ENCODE measurements at places on chromosomes 12 and 14.

GRCh38 chr12:56468216-56469006, at the start of gene SPRYD4:
Gene SPRYD4, plus strand, starts transcription at chr12:56468578. Its CDS starts 14 bp downstream, at chr12:56468592.
- peak; percentile 77 for DNase-seq

DNA sequence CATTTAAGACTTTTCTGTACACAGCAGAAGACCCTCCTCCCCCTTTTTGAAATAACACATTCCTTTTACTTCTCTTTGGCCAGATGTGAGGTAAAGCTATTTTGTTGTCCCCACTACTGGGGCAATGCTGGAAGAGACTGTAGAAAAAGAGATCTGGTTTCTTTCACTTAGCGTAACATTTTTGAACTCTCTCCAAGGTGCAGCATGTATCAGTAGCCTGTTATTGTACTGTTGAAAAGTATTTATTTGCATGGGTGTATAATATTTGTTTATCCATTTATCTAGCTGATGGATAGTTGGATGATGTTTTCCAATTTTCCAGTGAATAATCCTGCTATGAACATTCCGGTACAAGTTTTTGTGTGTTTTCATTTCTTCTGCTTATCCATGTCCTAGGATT, 335.2 kb downstream of the SOX5 start:
- no peak for DNase-seq

- DNase-seq: no peak
Observed at GRCh38 chr12:124608450-124608870, 41.0 kb upstream of the NCOR2 start.

DNA sequence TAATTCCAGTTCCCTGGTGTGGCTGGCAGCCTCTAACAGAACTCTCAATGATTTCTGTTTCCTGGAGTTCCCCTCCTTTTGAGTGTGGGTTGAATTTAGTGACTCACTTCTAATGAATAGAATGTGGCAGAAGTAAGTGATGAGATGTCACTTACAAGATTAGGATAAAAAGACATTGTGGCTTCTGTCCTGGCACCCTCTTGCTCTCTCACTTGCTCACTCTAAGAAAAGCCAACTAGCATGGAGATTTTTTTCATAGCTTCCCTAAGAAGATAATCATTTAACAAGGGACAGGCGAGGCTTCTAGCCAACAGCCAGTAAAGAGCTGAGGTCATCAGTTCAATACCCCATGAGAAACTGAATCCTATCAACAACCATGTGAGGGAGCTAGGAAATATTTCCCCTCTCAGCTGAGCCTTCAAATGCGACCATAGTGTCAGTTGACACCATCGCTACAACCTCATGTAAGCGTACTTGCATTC, 156.7 kb downstream of the TMTC3 start:
- DNase-seq: no peak

DNA sequence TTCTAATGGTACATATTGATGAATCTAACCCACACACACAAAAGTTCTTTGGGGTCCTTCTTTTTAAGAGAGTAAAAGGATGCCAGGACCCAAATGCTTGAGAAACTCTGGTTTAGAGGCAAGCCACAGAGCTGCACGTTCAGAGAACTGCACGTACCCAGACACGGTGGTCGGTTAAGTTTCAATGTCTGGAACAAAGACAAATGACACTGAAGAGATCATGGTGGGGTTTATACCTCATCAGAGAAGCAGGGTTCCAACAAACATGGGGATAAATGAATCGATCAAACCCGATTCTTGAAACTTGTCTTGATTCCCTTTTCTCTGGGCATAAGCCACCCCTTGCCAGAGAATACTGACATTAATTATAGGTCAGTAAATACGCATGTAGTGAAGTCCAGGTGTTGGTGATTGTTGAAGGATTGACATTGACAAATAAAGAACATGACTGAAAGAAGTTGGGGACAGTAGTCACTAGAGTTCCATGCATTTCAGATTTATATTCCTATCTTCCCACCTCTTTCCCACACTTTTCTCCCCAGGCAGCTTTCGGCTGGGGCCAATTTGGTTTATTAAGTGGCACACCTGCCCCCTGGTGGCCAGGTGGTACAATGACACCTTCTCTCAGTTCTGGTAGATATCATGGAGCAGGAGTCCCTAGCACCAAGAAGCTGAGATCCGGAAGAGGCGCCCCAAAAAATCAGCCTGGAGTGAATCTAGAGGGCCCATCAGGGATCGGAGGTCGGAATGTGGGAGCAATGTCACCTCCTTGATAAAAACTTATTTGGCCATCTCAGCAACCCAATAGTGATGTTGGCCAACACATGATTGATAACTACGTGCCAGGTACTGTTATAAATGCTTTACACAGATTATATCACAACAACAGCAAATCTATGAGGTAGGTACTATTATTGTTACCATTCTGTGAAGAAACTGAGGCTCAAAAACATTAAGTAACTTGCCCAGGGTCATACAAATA, 17.8 kb upstream of the HDAC7 start:
- no peak for DNase-seq

DNA sequence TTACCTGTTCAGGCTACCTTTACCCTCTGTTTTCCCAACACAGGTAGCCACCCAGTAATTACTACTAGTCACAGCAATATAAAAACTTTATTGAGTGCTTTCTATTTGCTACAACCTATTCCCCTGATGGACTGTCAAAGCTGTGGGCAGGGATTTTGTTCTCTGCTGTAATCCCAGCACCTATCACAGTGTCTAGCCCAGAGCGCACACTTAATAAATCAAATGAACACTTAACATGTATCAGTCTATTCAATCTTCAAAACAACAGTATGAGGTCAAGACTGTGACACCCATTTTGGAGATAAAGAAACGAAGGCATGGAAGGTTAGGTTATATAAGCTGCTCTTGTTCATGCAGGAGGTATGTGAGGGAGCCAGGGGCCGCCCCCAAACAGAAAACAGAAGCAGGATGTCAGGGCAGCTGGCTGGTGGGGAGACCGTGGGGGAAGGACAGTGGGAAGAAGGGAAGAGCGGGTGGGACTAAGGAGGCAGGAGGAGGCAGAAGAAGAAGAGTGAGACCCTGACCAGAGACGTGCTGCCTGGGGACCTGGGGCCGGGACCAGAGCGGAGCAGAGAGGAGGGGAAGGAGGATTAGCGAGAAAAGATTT, 1.7 kb downstream of the TNFRSF1A start:
- no peak for DNase-seq

DNA sequence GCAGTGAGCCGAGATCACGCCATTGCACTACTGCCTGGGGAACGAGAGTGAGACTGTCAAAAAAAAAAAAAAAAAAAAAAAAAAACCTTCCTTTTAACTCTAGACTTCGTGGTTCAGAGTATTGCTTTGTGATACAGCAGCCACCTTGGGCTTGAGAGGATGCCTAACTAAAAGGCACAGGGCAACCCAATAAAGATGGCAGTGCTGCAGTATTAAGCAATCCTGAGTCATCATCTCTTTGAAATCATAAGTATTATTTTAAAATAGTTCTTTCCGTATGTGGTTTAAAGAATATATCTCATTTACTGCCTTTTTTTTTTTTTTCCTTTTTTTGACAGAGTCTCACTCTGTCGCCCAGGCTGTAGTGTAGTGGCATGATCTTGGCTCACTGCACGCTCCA, 116.1 kb downstream of the PLEKHA5 start:
- DNase-seq: no peak

DNA sequence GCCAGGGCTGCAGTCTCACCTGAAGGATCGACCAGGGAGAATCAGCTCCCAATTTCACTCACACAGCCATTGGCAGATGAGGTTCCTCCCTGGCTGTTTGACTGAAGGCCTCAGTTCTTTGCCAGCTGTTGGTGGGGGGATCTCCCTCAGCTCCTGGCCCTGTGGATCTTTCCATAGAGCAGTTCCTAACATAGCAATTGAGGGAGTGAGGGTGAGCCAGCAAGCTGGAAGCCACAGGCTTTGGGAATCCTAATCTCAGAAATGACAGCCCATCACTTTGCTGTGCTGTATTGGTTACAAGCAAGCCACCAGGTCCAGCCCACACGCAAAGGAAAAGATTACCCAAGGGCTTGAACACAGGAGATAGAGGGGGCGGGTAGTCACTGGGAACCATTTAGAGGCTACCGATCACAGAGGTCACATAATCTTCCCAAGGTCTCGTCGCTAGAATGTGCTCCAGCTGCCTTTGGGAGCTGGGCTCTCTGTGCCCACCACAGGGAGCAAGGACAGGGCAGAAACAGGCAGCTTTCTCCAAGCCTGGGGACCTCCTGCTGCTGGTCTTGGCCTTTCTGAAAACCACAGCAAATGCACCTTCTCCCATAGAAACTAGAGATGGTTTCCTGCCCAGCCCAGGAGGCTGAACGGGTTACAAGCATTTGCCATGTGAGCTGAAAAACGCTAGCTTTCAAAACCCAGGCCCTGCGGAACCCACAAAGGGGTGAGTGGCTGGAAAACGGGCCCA, 4.6 kb upstream of the OTUB2 start:
- DNase-seq: no peak

DNA sequence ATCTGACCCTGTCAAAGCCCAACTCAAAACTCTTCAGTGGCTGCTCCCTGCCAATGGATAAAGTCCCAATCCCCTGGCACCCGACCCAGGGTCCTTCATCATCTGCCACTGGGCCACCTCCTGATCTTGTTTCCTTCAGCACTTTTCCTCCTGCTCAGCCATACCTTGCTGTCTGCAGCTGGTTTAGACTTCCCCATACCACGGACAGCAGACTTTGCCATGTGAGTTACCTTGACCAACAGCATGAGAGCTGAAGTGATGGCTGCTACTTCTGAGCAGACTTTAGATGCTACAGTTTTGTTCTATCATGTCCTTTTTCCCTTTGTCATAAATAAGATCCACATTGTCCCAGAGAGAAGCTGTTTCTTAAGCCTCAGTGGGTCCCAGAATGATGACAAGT, 33.3 kb upstream of the STON2 start:
- DNase-seq: no peak

GRCh38 chr14:40248671-40249070, 816.4 kb upstream of the FBXO33 start:
- no peak for DNase-seq

- no peak for DNase-seq
Observed at GRCh38 chr14:104513641-104514046, 65.9 kb upstream of the C14orf180 start.

- DNase-seq: no peak
Observed at GRCh38 chr14:101253948-101254347, 307.3 kb upstream of the DIO3 start.

DNA sequence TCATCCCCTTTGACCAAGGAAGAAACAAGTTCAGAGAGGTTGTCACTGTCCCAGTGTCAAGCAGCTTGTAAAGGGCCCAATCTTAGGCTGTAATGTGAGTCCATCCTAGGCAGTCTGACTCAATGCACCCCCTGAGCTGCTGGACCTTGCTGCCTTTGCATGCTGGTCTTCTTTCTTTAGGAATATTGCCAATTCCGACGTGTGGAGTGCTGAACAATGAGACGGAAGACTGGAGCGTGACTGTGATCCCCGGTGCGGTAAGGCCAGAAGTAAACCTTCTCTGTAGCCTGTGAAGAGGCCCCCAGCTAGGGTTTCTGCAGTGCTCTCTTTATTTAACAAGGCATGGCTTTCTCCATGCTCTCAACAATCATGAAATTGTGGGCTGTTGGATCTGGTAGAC, 963 bp downstream of the TCTN2 start:
- DNase-seq: no peak

DNA sequence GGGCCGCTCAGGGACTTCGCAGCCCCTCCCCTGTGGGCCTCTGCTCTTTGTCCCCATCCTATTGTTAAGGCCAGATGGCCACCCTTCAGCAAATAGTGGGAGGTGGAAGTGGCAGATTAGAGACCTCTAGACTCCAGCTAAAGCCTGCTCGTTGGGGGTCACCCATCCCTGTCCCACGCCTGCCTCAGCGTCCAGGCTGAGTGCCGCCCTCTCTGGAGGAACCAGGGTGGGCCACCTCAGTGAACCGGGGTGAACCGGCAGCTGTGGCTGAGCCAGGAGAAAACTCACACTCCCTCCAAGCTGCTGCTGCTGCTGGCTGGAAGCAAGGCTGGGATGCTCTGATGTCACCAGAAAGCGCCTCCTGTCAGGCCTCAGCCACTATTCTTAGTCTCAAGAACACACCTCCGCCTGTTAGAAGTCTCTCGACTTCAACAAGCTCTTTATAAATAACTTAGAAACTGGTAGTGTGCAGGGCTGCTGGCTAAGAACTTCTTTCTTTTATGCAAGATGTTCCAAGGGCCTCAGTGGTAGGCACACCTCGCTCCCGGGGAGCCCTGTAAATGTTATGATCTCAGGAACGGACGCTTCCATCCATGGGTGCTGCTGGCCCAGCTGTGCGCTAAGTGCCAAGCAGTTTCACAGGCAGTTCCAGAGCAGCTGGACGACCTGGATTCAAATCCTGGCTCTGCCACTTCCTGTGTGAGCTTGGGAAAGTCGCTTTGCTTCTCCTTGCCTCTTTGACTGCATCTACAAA, 19.8 kb upstream of the TESC start:
- DNase-seq: no peak

DNA sequence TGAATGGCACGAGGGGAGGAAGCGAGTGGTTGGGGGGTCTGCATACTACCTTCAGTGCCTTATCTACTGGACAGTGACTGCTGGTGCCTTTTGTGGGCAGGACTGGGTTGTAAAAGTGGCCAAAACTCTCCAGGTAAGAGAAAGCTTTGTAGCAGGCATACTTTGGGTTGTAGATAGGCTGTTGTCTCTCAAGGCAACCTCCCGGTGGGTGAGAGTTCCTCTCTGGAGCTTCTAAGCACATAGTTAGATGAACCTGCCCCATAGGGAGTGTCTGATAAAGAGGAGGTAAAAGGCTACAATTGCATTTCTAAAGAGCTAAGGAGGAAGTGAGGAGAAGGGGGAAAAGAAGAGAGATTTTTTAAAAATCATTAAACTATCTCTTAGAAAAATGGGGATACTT, 4.2 kb upstream of the DAD1 start:
- no peak for DNase-seq

- DNase-seq: no peak
Observed at GRCh38 chr14:85915711-85916110, 385.8 kb downstream of the FLRT2 start.

DNA sequence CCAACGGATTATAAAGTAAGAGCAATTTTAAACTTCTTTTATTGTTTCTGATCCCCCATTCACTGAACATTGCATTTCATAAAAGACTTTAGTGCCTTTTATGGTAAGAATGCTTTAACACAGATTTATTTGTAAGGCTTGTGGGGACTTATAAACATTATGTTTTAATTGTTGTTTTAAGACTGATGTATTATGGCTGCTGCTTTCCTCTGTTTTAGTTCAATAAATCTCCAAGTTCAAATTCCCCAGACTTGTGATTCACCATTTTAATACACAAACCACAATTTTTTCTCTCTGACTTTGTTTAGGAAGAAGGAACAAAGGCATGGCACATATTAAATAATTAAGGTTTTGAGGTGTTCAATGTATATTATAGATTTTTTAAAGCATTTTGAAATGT, 753.3 kb downstream of the SLC6A15 start:
- no peak for DNase-seq

DNA sequence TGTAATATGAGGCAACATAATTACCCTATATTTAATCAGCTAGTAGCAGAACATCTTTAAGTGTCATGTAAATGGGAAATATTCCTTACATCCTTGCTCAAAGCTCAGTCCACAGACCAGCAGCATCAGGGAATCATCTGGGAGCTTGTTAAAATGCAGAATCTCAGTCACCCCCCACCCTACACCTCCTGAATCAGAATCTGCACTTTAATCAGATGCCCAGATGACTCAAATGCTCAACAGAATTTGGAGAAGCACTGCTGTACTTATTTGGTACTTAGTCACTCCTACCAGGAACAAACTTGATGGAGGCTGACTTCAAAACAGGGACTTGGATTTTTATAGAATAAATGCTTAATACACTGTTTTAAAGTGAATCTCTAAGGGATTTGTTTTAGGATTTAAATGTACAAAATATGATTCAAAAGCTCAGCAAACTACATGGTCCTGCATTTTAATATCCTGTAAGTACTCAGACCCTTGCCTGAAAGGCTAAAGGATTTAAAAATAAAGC, 96.5 kb downstream of the ARMH4 start:
- no peak for DNase-seq
